ENCODE measurements at places on chromosomes 2 and 18. TPM values are rescaled to one million over a fixed set of nuclear protein-coding genes. Genes with fewer than 3 reads are reported as not detected.

- H3K27ac ChIP-seq: no peak overlapping the region
- H3K4me3 ChIP-seq: no peak overlapping the region
- no peaks in the 10 kb centered on the region for H3K27me3 ChIP-seq
- no peak for DNase-seq
- peaks cover 8% of the 10 kb centered on the region for H3K4me1 ChIP-seq
- no peaks in the 10 kb centered on the region for H3K36me3 ChIP-seq
These were observed 40.9 kb downstream of the BABAM2 start for GRCh38 chr2:27931361-27931950.

Gene NYAP2
- total RNA-seq: not detected

Gene ACTG2
- 0.42 TPM for total RNA-seq

Gene DNAJC5G
- 14.1 TPM for total RNA-seq

GRCh38 chr2:102139851-102140250, 2.7 kb upstream of the IL1R1 start:
- H3K27ac ChIP-seq: no peak overlapping the region
- no peak for DNase-seq
- H3K36me3 ChIP-seq: no peaks in the 10 kb centered on the region
- H3K4me3 ChIP-seq: no peak overlapping the region
- no peaks in the 10 kb centered on the region for H3K4me1 ChIP-seq

DNA sequence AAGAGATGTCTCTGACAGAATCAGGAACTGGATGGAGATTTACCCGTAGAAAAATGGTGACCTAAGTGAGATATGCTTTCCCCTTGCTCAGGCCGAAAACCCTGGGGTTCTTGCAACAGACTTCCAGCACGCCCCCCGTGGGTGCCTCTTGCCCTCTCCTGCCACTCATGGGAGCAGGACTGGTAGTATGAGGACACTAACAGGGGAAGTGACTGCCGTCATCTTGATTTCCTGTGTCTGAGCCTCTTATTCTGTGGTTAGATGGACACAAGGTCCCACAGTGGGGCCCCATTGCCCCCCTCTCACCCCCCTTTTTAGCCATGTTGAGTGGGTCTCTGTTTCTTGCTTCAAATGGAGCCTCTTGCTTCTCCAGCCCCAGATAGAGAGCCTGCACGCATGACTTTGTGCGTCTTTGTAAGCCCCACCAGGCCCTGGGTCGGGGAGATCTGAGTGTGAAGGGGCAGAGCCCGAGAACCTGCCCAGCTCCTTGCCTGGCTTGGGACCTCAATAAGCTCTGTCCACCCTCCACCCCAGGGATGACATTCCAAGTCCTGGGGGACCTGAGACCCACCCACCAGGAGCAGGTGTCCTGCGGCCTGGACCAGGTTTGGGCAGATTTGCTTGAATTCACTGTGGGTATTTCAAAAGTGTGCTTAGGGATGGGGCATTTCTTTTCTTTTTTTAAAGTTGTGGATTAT, 12.6 kb downstream of the GNLY start:
- no peak overlapping the region for H3K27ac ChIP-seq
- no peak for DNase-seq
- H3K4me1 ChIP-seq: peaks cover 11% of the 10 kb centered on the region
- H3K27me3 ChIP-seq: peaks cover 8% of the 10 kb centered on the region

DNA sequence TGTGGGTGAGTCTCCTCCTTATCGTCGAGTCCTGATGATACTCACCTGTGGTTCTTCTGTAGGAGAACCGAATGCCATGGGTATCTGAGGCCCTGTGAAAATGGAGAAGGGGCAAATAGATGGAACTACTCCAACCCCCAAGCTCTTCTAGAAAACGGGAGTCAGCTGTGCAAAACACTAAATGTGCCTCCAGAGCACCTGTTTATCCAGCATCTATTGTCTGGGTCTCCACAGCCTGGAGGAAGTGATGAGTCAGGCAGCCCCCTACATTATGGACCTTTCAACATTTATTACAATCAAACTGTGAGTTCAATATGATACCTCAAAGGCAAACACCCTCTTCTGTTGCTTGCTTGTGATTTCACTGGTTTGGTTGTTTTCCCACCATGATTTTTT, 9.8 kb upstream of the LRRFIP1 start:
- no peak overlapping the region for H3K4me3 ChIP-seq
- no peaks in the 10 kb centered on the region for H3K27me3 ChIP-seq
- H3K36me3 ChIP-seq: no peaks in the 10 kb centered on the region
- peak overlapping the region; percentile 96 for H3K27ac ChIP-seq
- H3K4me1 ChIP-seq: peaks cover 39% of the 10 kb centered on the region

Gene DPYSL5
- 4.5 TPM for total RNA-seq

DNA sequence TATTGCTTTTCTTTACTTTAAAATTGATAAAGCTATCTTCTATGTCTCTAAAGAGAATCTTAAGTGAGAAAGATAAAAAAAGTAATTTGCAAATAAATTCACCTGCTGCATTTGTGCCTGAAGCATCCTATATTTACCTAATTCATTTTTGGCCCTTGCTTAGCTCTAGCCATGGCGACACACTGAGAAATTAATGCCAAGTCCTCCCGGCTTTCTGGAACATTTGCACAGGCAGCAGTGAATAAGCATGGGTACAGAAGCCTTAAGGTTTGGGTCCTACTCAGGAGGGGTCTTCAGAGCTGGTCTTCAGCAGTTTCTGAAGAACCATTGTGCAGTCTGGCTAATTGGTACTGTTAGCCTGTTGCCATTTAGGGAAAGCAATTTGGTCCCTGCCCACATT, 73.9 kb upstream of the ZEB2 start:
- no peak overlapping the region for H3K4me3 ChIP-seq
- H3K4me1 ChIP-seq: peaks cover 10% of the 10 kb centered on the region
- no peaks in the 10 kb centered on the region for H3K27me3 ChIP-seq
- DNase-seq: no peak
- H3K36me3 ChIP-seq: no peaks in the 10 kb centered on the region
- no peak overlapping the region for H3K27ac ChIP-seq

DNA sequence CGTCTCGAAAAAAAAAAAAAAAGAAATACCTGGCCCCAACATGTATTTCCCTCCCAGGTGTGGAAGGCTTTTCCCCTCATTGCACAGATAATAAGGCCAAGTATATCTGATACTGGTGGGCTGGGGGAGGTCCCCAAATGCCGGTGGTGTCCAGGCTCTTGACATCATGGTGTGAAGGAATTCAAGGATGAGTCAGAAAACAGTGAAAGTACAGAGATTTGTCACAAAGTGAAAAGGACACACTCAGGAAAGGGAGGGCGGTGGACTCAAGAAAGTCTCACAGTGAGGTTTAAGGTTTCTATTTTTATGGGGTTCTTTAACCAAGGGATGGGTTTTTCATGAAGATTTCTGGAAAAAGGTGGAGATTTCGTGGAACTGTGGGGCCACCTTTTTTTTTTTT, 37.8 kb upstream of the FZD5 start:
- H3K27me3 ChIP-seq: no peaks in the 10 kb centered on the region
- no peak overlapping the region for H3K4me3 ChIP-seq
- DNase-seq: no peak
- no peaks in the 10 kb centered on the region for H3K4me1 ChIP-seq

DNA sequence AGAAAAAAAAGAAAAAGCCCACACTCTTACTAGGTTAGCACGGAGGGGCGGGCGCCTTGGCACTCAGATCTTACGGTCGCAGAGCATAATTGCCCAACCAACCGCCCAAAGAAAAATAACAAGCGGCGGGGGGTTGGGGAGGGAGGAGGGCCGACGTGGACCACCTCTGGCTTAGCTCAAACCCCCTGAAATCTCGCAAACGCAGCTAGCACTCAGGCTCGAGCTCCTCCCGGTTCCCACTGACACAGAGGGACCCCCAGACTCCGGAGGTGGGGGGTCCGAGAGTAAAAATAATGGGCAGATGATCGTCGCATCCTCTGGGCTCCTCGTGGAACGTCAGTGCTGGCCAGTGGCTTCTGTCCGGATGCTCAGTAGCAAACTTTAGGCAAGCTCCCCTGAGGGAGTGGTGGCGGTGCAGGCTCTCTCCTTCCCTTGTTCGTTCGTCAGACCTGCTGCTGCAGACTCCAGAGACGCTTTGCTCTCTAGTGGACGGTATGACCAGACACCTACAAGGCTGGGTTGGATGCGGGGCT, 12.0 kb downstream of the CATIP start:
- peak; percentile 37 for DNase-seq
- H3K27me3 ChIP-seq: no peaks in the 10 kb centered on the region
- H3K36me3 ChIP-seq: no peaks in the 10 kb centered on the region
- H3K4me3 ChIP-seq: no peak overlapping the region

DNA sequence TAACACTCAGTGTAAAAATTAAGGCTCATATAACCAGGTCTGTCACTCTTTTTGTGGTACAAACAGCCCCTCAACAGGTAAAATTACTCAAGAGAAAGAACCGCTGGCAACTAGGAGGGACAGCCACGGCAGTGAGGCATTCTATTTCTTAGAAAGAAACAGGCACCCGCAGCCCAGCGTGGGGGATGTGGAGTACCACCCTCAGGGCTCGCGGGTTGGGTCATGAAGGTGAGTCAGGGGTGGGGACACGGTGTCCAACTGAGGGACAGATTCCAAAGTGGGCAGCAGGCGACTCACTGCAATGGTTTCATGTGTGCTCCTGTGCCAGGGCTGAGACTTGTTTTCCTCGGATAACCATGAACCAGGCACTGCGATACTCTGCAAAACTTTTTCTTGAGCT, 129.4 kb downstream of the DTNB start:
- H3K27me3 ChIP-seq: no peaks in the 10 kb centered on the region
- no peaks in the 10 kb centered on the region for H3K36me3 ChIP-seq
- H3K27ac ChIP-seq: no peak overlapping the region
- H3K4me1 ChIP-seq: peaks cover 10% of the 10 kb centered on the region
- no peak overlapping the region for H3K4me3 ChIP-seq

Gene C1QL2
- 0.30 TPM for total RNA-seq

Gene CIB4
- not detected for total RNA-seq

Gene TUBB8B
- total RNA-seq: not detected

- no peak for DNase-seq
- H3K4me3 ChIP-seq: no peak overlapping the region
- H3K27ac ChIP-seq: no peak overlapping the region
- no peaks in the 10 kb centered on the region for H3K27me3 ChIP-seq
- H3K36me3 ChIP-seq: no peaks in the 10 kb centered on the region
These were observed 239.8 kb downstream of the EN1 start for GRCh38 chr2:118607641-118608040.

Gene COL3A1
- 216 TPM for total RNA-seq

Data from cardiac muscle cell (in vitro differentiated cells and primary cell).